Dermis microvascular lymphatic vessel endothelial cell (primary cell): ENCODE measurements at places on chromosomes 13 and 19. TPM values are rescaled to one million over a fixed set of nuclear protein-coding genes. Genes with fewer than 3 reads are reported as not detected.

KIR2DL3 gene
- total RNA-seq: not detected in 2 replicates

ZNF71 gene
- 8.9 and 12.9 TPM in 2 replicates for total RNA-seq

NECTIN2 gene
- total RNA-seq: 75.6 and 127 TPM in 2 replicates

FAM83E gene
- 0.25 and 0.26 TPM in 2 replicates for total RNA-seq

PRODH2 gene
- not detected in 2 replicates for total RNA-seq

LRRC8E gene
- total RNA-seq: 0.77 and 1.1 TPM in 2 replicates

ELANE gene
- total RNA-seq: not detected in 2 replicates

GPR12 gene
- total RNA-seq: not detected in 2 replicates

EXOC3L2 gene
- total RNA-seq: 0.63 and 1.0 TPM in 2 replicates

AP1M2 gene
- not detected in 2 replicates for total RNA-seq

KLF2 gene
- 2.4 and 2.8 TPM in 2 replicates for total RNA-seq

PSG5 gene
- not detected in 2 replicates for total RNA-seq

DNA sequence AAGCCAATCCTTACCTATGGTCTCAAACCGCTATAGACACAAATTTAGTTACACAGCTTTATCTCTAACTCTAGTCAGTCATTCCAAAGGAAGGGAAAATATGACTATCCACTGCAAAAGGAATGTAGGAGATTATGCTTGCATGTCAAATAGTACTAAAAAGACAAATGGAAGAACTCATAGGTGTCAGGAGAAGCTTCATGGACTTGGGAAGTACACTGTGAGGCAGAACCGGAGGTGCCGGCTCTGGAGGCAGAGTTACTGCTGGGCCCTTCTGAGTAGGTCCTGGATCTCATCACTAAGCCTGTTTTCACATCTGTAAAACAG is 97.5 kb downstream of the FOXO1 start:
- no peak for DNase-seq

GRCh38 chr13:102654756-102655155 is 40.1 kb downstream of the METTL21C start:
- no peak for DNase-seq

GRCh38 chr13:109725995-109726637 is 60.3 kb downstream of the IRS2 start:
- DNase-seq: no peak

DNA sequence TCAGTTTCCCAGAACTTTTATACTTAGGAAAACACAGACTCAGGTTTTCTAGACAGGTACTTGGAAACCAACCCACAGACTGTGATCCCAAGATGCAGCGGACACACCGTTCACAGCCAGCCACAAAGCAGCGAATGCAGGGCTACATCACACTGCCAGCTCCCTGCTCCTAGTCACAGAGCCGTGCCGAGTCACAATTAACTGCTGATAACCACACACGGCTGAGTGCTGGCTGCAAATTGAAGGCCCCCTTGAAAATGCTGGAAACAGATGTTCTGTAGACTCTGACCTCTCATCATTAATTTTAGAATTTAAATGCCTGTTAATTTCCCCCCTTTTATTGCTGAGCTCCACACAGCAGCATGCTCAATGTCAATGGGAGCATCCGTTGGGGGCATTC is 78.6 kb upstream of the SIAH3 start:
- DNase-seq: no peak

DNA sequence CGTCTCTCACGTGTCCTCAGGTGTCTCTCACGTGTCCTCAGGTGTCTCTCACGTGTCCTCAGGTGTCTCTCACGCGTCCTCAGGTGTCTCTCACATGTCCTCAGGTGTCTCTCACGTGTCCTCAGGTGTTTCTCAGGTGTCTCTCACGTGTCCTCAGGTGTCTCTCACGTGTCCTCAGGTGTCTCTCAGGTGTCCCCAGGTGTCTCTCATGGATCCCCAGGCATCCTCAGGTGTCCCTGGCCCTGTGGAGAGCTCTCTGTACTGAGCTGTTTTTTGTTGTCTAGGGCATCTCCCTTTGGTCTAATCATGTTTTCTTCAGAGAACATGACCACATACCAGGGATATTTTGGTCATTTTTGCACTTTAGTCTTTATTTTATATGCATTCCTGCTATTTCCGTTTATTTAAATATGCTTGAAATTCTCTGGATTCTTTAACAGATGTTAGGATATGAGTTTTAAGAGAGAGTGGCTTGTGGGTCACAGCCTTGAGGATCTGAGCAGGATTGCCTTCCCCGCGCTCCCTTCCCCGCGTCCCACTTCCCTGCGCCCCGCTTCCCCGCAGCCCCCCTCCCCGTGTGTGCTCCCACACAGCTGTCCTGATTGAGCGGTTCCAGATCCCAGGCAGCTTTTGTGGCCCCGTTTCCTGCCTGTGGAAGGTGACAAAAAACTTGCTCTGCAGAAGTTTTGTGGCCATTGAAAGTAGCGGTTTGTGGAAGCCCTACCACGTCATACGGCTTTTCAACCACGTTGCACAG is 31.9 kb downstream of the ATP4B start:
- no peak for DNase-seq

- DNase-seq: no peak
Measured at GRCh38 chr19:18966307-18966706, 25.3 kb upstream of the HOMER3 start.

- no peak for DNase-seq
Measured at GRCh38 chr13:30394751-30395191, 27.5 kb upstream of the UBE2L5 start.

GRCh38 chr13:112034231-112034630 is 32.7 kb upstream of the SOX1 start:
- DNase-seq: no peak

DNA sequence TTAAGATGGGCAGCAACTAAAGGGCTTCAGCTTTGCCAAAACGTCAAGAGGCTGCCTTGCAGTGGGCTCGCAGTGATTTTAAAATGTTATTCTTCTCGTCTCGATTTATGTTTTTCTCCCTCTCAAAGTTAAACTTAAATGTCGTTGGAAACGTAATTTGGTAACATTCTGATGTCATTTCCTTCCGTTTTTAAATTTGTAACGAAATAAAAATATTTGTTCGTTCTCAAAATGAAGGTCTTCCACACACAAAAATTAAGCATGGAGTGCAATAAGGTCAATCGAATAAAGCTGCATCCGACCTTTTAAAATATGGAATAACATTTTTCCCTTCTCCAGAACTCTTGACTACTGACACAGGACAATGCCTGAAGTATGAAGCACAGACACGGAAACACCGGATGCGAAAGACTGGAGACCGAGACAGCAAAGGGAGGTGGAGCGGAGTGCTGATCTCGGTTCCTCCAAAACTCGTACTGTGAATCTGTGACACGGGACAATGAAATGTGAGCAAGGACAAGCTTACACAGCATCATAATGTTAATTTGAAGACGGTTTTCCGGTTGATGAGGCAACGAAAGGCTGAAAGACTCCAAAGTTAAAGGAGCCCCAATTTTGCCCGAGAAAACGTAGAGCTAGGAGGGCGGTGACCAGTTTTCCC is 850 bp downstream of the MTMR6 start:
- DNase-seq: peak; percentile 62

DNA sequence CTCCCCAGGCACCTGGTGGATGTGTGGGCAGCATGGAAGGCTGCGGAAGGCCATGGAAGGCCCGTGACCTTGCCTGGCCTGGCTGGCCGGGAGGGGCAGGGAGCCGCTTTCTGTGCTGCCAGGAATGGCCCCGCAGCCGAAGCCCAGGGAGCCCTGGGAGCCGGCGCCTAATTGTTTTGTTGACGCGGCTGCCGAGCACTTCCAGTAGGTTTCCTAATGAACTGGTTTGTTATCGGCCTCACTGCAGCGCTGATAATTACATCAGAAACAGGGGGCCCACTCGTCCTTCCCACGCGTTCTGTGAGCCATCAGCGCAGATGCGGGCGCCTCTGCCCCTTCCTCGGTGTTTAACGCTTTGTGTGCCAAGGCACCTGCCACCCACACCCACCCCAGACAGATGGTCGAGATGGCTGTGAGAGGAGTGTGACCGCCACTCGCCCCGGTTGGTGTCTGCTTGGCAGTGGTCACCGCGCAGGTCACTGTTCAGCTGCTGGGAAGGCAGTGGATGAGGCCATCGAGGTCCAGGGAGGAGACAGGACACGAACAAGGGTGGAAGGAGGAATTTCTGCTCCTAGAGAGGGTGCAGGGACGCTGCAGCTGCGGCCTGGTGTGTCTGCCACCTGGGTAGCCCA is 124.5 kb downstream of the KDM4B start:
- DNase-seq: no peak

GRCh38 chr19:55251341-55252081 is 7.3 kb downstream of the PPP6R1 start:
- no peak for DNase-seq

GRCh38 chr13:112453874-112454647 is 77.9 kb downstream of the SPACA7 start:
- DNase-seq: no peak

GRCh38 chr19:15264061-15264932 is 32.0 kb upstream of the EPHX3 start:
- DNase-seq: no peak

- peak; percentile 12 for DNase-seq
Measured at GRCh38 chr19:34808566-34808965, 35.6 kb upstream of the ZNF599 start.

- no peak for DNase-seq
Measured at GRCh38 chr19:4606921-4607678, 32.2 kb upstream of the TNFAIP8L1 start.

- no peak for DNase-seq
Measured at GRCh38 chr19:51664131-51664530, 17.5 kb upstream of the SIGLEC14 start.

GRCh38 chr13:109196948-109197347 is 567.5 kb downstream of the MYO16 start:
- DNase-seq: no peak

GRCh38 chr19:55670280-55671053 is 4.6 kb upstream of the EPN1 start:
- DNase-seq: peak; percentile 41

GRCh38 chr13:42275506-42275905 is 3.6 kb downstream of the AKAP11 start:
- no peak for DNase-seq

DNA sequence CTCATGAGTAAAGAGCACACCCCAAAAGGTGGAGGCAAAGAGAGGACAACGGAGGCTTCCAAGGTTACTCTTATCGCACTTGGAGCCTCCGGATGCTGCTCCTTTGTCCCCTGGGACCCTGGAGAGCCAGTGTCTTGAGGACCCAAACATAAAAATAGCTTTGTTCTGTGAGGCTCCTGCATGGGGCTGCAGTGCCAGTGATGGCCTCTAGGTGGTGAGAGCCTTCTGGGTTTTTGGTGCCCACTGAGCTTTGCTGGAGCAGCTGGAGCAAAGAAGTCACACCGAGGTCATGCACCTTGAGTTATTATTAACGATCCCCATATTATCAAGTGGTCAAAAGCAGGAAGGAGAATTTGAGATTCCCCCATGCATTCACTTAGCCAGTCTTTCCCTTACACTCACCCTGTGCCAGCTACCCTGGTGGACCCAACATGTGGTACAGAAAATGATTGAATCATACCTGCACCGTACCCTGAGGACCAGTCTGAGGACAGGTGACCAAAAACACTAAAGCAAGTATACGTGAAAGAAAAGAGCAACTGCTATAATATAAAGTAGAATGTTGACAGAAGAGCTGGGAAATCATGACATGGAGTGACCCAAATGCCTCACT is 41.5 kb downstream of the ZNF682 start:
- DNase-seq: no peak

- peak; percentile 9 for DNase-seq
Measured at GRCh38 chr13:32010136-32010535, 21.4 kb upstream of the FRY start.

GRCh38 chr13:46012404-46012803 is 40.1 kb downstream of the ZC3H13 start:
- no peak for DNase-seq

- DNase-seq: no peak
Measured at GRCh38 chr19:19214892-19215291, 3.1 kb downstream of the NCAN start.

DNA sequence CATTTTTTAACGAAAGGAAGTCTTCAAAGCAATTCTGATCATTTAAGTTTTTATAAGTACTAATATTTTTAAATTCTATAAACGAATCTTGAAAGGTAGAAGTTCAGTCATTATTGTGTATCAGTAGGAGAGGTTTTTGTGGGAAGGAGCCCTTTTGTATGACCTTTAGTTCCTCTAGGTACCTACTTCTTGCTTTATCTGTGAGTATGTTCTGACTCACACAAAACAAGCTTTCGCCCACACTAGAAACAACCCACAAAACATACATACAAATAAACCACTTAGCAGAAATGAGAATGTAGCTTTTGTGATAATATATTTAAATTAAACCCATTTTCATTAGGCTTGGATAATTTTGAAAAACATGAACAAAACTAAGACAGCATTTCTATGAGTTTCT is 27.8 kb downstream of the ERCC5 start:
- no peak for DNase-seq

DNA sequence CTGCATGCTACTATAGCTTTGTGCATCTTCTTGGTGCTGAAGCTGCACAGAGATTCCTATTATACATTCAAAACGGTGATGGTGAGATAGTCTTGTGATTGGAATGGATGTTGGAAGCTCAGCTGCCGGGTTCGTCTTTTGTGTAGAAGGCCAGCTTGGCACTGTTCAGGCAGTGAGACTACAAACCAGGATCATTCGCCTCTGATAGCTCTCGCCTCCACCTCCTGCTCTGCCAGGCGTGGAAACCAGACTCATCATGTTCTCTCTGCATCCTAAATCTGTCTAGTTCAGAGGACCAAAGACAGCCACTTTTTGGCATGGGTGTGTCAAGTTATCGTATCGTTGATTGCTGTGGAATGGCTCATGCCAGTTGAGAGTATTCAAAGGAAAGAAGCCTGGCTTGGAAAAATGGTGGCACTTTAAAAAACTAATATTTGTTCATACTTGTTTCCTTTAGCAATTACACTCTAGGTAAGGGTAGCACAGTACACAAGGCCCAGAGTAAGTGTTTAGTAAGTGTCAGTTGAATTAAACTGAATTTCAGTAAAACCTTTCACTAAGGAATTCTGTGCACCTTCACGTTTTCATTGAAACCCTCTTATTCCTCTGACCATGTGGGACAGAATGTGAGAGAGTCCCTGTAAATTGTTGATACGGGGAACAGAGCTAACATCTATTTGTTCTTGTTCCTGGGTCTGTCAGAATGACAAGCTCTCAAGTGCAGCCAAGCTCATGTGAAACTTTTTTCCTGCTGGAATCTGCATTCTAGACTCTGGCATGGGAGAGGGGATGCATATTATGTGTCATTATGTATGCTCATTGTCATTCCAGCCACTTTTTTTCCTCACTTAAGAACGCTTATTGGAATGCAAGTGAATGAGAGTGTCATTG is 69.8 kb downstream of the DPY19L3 start:
- no peak for DNase-seq

DNA sequence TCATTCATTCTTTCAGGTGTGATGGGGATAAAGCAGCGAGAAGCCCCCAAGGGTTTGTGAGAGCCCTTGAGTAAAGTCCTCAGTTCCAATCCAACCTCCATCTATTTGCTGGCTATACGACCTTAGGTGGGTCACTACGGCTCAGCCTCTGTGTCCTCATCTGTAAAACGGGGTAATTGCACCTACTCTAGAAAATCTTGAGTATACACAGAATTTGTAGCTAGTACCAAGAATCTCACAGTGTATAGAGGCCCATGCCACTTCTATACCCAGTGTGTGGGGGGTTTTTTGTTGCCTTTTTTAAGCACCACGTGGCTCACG is 406 bp upstream of the DNMT1 start:
- DNase-seq: no peak
